GM12878 (cell line): ENCODE measurements at places on chromosomes 3 and 15. TPM values are rescaled to one million over a fixed set of nuclear protein-coding genes. Genes with fewer than 3 reads are reported as not detected.

Gene FRMD5
- total RNA-seq: 0.64 and 0.77 TPM in 2 replicates

Gene ESYT3
- not detected in 2 replicates for total RNA-seq

Gene IL16
- 51.2 and 52.1 TPM in 2 replicates for total RNA-seq

Gene FBXW12
- 0.15 TPM in 1 of 2 replicates, not detected in the other for total RNA-seq

DNA sequence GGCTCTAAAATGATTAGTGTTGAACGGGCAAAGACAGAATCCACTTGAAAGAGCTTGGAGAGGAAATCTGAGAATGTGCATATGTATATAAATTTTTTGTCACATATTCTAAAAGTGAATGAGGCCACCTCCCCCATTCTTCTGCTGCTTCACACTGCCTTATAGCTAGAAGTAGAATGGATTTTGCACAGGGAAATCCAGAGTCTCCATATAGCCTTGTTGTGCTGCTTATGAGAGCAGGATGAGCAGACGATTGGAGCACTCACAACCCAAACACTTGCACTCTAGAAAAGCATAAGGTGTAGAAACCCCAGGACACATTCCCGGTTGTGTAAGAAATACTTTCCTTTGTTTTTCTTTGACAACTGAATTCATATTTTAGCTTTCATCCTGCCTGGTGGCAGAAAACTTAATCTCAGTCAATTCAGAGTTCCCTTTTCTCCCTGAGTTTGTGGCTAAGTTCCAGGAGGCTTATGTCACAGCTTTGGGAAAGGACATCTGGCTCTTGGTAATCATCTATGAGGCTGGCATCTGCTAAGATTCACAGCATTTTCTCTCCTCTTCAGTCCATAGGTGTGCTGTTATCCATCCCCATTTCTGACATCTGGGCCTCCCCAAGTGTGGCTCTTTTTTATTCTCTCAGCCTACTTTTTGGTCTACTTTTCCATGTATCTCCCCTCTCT is 188.4 kb upstream of the PFN2 start:
- no peak for DNase-seq

DNA sequence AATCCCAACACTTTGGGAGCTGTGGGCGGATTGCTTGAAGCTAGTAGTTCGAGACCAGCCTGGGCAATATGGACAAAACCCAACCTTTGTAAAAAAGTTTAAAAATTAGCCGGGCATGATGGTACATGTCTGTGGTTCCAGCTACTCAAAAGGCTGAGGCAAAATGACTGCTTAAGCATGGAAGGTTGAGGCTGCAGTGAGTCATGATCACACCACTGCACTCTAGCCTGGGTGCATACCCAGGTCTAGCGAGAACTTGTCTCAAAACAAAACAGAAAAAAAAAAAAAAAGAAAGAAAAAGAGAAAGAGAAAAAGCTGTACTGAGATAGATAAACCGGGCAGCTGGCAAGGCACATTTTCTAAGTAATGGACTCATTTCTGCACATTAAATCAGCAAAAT is 10.6 kb downstream of the ARPP19 start:
- peak; percentile 84 for DNase-seq

GRCh38 chr3:61358364-61358763 is 107.1 kb upstream of the FHIT start:
- DNase-seq: peak; percentile 76

DNA sequence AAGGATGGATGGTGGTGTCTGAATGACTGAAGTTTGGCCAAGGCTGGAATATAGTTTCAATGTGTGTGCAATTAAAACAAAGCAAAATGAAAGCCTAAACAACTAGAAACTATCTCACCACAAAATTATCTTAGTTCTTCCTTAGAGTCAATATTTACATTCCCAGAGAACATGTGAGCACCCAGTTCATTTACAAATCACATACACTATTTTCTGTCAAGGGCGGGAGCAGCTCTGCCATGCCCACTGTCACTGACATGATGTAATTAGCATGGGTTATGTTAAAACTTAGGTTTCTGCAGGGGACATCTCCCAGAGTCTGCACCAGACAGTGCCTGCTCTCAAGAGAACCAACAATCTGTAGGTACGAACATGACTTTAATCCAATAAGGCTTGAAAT is 65.0 kb downstream of the PDZRN3 start:
- no peak for DNase-seq

GRCh38 chr3:170532573-170532972 is 53.3 kb downstream of the SLC7A14 start:
- no peak for DNase-seq

- DNase-seq: no peak
These were observed 10.1 kb downstream of the LTF start for GRCh38 chr3:46454606-46455005.

DNA sequence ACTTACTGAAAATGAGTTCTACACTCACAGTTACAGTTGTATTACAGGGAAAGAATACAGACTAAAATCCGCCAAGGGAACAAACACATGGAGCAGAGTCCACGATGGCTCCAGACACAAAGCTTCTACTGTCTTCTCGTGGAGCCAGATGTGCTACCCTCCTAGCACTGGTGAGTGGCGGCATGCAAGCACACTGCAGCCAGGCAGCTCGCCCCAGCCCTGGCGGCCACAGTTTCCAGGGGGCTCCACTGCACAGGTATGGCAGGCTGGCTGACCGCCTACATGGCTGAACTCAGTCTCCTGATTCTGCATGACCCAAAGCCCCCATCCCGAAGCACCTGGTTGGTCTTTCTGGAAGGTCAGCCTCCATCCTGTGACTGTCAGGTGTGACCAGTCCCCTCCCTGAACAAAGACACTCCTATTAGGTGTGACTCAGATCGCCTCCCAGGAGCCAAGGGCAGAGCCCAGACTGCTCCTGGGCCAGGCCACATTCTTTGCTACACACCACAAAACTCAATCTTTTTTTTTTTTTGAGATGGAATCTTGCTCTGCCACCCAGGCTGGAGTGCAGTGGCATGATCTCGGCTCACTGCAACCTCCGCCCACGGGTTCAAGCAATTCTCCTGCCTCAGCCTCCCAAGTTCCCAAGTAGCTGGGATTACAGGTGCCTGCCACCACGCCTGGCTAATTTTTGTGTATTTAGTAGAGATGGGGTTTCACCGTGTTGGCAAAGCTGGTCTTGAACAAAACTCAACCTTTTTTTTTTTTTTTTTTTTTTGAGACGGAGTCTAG is 51.5 kb downstream of the CFAP92 start:
- no peak for DNase-seq

GRCh38 chr15:43220991-43221403 is at the start of gene EPB42:
Gene EPB42 (minus strand): TSS chr15:43221018. CDS start chr15:43220825, 193 bp downstream.
- DNase-seq: no peak

GRCh38 chr3:196339493-196340254 is 1.5 kb upstream of the TM4SF19 start:
- DNase-seq: no peak

DNA sequence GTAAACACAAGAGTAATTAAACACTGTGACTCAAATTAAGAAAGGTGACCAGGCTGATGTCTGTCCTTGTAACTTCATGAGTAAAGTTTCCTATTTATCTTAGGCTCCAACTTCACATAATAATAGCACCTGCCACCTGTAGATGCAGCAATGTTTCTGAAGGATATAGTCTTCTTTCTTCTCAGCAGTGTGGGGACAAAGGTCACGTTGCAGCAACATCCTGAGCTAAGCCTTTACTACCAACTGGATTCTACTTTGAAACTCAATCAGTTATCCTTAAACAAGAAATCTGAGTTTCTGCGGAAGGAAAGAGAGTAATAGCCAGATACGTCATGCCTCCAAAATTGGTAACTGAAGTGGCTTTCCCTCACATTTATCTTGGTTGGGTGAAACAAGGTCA is 253.1 kb downstream of the RBMS3 start:
- no peak for DNase-seq
